Regular cardiac myocyte (primary cell): ENCODE measurements at places on chromosomes 5 and 9. TPM values are rescaled to one million over a fixed set of nuclear protein-coding genes. Genes with fewer than 3 reads are reported as not detected.

NME5 gene
- total RNA-seq, result 0.77 and 1.7 TPM in 2 replicates

KLF4 gene
- 6.9 and 7.9 TPM in 2 replicates for total RNA-seq

MEIKIN gene
- under 0.01 TPM in 1 of 2 replicates, not detected in the other for total RNA-seq

ELAVL2 gene
- total RNA-seq, result not detected in 2 replicates

TAF11L5 gene
- total RNA-seq, result not detected in 2 replicates

PCDHA10 gene
- total RNA-seq, result 0.19 and 0.28 TPM in 2 replicates

FOXI1 gene
- total RNA-seq, result under 0.01 TPM in 1 of 2 replicates, not detected in the other

INSL6 gene
- not detected in 2 replicates for total RNA-seq

PRRX2 gene
- 3.9 and 4.6 TPM in 2 replicates for total RNA-seq

FCN2 gene
- total RNA-seq, result 0.28 TPM in 1 of 2 replicates, not detected in the other
